ENCODE measurements at places on chromosomes 2 and 18.

DNA sequence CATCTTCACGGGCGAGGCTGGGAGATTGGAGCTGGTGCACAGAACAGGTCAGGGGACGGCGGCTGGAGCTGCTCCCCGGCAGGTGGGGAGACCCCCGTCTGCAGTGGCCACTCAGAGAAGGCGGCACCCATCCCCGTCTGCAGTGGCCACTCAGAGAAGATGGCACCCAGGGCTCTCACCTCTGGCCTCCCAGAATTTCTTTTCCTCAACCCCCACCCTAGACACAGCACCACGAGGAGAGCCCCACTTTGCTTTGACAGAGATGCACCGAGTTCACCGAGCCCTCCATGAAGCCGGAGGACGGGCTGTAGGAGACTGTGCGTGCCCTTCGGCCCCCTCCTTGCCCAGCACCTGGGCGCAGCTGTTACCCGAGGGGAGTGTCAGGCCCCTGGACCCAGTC lies 201.6 kb upstream of the SALL3 start:
- no peak for DNase-seq

GRCh38 chr18:13397504-13398163 lies 179.1 kb downstream of the LDLRAD4 start:
- DNase-seq: no peak

GRCh38 chr2:7950035-7950612 lies 731.7 kb upstream of the ID2 start:
- no peak for DNase-seq

DNA sequence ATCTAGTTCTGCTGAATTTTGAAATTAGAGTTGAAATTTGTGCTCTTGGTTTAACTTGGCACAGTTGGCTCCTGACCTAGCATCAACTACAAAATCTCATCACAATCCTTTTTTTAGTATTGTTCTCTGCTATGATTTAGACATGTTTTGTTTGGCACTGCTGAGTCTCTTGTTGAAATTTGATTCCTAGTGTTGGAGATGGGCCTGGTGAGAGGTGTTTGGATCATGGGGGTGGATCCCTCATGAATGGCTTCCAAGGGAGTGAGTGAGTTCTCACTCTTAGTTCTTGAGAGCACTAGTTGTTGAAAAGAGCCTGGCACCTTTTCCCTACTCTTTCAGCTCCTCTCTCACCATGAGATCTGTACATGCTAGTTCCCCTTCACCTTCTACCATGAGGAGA lies 605.6 kb upstream of the SLC39A10 start:
- DNase-seq: no peak

GRCh38 chr2:43127208-43127940 lies 99.0 kb downstream of the ZFP36L2 start:
- DNase-seq: no peak

GRCh38 chr2:47950340-47951301 lies 44.3 kb upstream of the FBXO11 start:
- no peak for DNase-seq

DNA sequence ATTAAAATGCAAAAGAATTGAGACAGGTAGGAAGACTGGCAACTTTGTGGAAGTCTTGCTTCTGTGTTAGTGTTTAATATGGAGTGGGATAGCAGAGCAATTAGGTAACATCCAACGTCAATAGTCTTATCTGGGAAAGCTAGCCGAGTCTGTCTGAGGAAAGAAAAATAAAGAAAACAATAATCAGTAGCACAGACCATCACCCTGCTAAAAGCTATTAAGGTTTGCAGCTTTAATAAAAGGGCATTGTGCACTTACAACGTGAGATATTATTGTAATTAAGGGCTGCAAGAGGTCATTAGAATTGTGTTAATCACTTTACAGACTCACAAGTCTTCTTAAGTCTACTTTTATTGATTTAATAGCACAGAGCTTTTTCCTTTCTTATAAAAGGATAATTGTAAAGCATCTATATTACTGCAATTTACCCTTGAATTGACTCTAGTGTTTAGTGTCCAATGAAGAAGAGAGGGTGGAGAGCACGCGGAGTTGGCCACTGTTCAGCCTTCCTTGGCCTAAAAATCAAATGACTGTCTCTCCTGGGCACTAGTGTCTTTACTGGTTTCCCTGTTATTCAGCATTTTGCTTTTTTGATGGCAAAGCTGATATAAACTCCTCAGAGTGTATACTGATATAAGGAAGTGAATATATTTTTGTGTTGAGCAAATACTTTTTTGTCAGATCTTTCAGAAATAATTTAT lies 2.0 kb downstream of the CDH7 start:
- DNase-seq: no peak

DNA sequence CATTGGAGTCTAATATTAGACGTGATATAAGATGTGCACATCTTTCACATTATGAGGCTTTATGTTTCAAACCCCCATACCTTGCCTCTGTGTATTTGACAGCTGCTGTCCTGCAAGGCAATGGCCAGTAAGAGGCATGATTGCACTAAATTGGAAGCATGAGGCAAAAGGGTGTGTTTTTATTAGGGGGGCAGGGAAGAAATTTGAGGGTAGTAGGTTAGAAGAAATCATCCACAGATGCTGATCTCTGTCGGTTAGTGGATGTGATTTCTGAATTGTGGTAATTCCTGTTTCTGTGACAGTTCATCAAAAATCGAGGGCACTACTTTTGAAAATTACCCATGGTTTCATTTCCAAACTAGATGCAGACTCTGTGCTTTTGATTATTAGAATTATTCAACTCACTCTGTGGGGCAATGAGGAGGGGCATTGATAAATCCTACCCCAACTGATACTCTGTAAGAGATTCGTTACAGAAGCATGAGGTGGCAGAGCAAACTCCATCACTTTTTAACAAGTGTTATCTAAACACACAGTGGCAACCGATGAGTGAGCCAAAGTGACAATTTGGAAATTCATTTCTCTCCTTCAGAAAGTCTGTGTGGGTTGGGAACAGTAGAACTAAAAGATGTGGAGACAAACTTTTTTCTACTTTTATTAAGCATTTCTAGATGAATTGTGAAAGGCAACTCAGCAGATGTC lies 453.0 kb downstream of the ARHGAP15 start:
- peak; percentile 34 for DNase-seq

DNA sequence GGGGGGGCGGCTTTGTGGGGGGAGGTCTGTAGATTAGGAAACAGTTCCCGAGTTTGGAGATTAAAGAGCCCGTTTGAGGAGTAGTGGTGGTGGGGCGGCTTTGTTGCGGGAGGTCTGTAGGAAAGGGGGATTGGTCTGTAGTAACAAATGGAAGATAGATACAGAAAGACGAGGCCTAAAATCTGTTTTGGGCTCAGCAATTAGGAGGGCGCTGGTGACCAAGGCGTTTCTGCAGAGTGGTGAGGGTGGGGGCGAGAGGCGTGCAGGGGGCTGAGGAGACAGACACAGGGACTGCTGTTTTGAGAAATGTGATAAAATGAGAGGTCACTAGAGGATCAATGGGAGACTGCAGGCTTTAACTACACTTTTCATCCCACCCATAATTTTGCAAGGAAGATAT lies 1.6 kb upstream of the ADNP2 start:
- DNase-seq: no peak

GRCh38 chr18:23859466-23860336 lies 154.9 kb upstream of the TTC39C start:
- DNase-seq: no peak

DNA sequence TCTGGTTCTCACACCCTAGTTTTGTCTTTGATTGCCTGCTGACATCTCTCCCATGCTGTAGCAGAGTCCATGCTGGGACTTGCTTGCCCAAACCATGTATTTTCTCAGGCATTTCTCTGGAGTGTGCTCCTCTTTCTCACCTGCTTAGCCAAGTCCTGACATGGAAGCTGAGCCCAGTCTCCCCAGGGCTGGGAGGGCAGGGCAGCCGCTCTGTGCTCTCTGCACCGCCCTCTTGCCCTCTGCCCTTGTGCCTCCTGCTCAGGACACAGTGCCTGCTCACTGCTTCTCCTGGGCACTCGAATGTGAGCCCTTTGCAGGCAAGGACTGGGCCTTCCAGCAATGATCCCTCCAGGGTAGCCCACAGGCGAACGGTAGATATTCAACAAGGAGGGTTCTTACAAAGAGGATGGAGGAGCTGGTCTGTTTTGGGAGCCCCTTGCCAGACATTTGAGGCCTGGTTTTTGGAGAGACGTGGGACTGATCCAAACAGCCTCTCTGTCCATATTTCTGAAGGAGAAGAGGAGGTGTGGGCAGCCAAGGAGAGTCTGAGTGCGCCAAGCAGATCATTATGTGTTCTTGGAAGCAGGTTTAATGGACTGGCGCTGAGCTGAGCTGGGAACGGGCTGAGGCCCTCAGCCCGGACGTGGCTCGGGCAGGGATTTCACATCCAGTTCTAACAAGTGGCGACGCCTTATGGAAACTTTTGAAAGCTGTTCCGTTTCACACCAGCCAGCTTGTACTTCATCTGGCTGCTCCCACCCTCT lies 4.0 kb downstream of the SLC14A2 start:
- peak; percentile 44 for DNase-seq

DNA sequence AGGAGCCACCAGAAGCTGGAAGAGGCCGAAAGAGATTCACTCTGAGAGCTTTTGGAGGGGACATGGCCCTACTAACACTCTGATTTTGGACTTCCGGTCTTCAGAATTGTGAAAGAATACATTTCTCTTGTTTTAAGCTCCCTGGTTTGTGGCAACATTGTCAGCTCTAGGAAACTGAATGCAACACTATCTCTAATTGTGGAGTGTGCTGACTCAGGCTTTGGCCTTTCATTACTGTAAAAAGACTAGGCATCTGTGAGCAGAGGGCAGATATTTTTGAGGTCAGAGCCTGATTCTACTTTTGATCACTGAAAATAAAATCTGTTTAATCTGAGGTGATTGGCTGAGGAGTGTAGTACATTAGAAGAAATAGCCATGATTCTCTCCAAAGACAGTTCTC lies 185.4 kb upstream of the FAM98A start:
- no peak for DNase-seq

- DNase-seq: no peak
Observed at GRCh38 chr18:28637897-28638296, 461.0 kb upstream of the CDH2 start.

DNA sequence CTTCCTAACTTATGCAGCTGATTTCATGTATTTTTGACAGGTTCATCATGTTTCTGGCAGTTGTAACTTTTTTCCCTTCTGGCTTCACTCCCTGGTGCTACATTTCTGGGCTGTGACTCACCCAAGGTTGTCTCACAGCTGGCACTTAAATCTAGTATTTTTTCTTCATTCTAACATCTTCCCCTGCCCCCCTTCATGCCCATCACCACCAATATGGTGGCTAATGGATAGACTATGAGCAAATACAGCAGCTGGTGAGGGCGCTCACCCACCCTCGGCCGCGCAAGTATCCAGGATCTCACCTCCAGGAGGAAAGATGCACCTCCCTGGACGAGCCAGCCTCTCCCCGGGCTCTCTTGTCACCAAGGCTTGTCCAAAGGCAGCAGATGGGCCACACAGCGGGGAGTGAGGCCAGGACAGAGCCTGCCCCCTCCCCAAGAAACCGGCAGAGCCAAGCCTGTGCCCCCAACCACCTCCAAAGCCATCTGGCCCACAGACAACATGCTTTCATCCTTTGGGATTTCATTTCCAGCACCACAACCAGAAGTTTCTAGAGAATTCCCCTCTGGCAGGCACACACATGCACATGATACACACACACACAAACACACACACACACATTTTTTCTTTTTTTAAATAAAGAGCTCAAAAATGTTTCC lies 39.1 kb downstream of the ATOH8 start:
- no peak for DNase-seq

DNA sequence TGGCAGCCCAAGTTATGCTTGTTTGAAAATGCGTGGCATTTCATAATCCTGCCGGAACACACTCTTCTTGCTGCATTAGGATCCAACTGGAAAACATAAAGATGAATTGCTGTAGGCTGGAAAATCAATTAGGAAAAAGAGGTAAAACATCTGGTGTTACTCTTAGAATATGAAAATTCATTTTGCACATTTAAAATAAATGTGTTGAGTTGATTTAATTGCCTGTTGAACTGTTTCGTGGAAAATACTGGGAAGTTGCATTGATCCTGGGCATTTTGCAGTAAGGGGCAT lies 4.1 kb downstream of the RHOB start:
- no peak for DNase-seq

GRCh38 chr2:150716186-150716585 lies 228.7 kb upstream of the RND3 start:
- DNase-seq: no peak

DNA sequence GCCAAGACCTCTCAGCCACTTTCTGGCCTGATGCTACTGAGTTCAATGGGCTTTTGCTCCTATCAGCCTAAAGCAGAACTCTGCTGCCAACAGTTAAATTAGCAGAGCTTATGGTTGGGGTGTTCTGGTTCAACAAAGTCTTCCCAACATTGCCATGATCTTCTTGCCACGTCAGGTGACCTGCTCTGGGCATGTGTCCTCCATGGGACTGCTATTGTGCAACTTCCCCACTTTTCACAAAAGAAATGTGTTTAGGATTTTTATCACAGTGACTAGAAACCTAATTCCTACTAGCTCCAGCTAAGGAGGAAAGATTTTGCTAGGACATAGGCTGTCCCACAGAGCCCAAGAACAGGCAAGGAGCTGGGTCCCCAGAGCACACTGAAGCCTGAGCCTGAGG lies 56.4 kb downstream of the ALK start:
- DNase-seq: no peak

GRCh38 chr2:120853306-120854013 lies 117.8 kb downstream of the GLI2 start:
- no peak for DNase-seq

DNA sequence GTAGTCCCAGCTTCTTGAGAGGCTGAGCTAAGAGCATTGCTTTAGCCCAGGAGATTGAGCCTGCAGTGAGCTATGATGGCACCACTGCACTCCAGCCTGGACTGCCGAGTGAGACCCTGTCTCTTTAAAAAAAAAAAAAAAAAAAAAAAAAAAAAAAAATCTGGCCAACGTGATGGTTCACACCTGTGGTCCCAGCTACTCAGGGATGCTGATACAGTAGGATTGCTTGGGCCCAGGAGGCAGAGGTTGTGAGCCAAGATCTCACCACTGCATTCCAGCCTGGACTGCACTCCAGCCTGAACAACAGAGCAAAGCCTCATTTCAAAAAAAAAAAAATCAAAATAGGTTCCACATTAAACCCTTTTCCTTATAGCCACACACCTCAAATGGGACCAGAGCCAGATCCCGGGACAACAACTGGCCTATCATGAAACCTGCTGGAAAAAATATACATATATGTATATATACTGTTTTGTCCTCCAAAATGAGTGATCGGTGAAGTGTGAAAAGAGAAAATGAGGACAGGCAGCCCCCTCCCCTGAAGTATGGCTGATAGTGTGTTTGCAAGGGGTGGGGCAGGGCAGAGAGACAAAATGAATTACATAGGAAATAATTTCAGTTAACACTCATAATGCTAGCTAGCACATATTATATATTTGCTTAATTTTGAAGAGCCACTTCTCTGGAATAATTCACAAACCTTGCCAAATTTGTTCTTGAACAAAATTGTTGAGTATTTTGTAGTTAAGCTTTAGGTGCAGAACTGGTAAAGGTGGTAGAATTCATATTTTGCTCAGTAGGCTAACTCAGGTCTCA lies 22.9 kb downstream of the MAPRE2 start:
- DNase-seq: no peak

- no peak for DNase-seq
Observed at GRCh38 chr2:39631718-39632117, 34.0 kb upstream of the TMEM178A start.

GRCh38 chr18:56851774-56852173 lies 200.6 kb downstream of the WDR7 start:
- no peak for DNase-seq

GRCh38 chr2:214607051-214607450 lies 196.2 kb downstream of the VWC2L start:
- DNase-seq: no peak

All from putamen (tissue), 1 donor.